Activated T-cell treated with anti-CD3 and anti-CD28 coated beads for 48 hours (primary cell): ENCODE measurements at places on chromosomes 3 and 15.

DNA sequence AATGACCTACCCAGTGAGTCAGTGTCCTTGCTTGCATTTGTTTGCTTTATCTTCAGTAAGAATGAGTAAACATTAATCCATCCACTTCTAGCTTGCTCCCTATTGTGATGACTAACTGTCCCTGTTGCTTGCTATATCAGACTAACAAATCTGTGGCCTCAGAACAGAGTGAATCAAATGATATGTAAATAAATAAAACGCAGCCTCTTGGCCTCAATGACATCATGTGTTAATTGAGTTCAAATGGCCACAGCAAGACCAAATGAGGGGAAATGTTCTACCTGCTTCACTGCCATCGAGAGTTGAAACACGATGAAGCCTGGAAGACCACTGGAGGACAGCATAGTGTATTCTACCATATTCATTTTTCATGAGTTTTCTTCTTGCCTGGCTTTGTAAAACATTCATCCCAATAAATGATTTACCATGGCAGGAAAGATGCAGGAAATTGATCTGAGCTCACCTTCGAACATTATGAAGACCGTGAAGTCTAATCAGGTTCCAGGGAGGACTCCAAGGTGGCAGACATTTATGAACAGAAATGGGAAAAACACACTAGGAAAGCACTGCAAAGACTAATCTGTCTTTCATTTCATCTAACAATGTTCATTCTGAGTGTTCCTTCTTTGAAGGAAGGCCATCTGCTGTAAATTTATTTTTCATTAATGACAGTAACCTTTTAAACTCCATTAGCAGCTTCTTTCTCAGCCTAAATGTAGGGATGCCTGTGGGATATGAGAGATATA lies 1144.5 kb downstream of the TUSC7 start:
- no peak for DNase-seq

- DNase-seq, result no peak
Measured at GRCh38 chr15:39585389-39585841, 4.5 kb downstream of the THBS1 start.

GRCh38 chr15:77650265-77650664 lies 17.6 kb upstream of the LINGO1 start:
- no peak for DNase-seq

DNA sequence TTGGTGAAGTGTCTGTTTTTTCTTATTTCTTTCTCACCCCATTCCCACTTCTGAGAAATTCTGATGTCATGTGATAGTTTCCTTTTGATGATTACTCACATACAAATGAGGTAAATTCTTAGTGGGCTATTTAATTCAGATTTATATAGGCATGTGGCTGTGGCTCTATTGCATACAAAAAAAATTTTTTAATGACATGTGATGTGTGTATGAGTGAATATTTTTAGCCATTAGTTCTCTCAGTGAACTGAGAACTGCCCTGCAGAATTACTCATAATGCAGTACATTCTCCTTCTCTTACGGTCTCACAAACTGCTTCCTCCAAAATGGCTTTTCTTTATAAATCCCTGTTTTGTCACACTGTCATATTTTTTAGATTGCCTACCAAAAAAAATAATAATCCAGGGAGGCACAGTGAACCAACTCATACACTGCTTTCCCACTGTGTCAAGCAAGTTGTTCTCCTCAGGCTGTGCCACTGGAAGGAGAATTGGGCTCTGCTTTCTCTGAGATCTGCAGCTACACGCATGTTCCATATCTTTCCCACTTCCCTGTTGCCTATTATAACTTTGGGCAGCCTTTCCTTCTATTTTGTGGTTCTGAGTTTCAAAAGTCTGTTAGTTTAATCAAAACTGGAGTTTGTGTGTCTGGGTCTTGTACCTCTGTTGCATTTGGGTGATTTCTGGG lies 415.7 kb upstream of the THBS1 start:
- no peak for DNase-seq

DNA sequence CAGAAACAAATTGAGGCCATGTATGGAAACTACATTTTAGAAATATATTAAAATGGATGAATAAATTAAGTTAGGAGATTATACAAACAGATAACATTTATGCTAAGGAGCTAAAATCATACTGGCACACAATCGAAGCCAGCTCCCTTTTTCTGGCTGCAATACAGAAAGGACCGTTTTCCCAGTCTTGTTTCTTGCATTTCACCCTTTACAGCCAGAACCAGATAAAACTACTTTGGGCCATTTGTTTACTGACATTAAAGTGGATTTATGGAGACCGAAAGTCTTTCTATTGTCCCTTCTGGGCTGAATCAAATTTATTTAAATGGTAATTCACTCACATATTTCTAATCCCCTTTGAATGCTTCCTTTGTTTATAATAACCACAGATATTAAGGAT lies 50.1 kb upstream of the CNTN3 start:
- DNase-seq, result no peak

DNA sequence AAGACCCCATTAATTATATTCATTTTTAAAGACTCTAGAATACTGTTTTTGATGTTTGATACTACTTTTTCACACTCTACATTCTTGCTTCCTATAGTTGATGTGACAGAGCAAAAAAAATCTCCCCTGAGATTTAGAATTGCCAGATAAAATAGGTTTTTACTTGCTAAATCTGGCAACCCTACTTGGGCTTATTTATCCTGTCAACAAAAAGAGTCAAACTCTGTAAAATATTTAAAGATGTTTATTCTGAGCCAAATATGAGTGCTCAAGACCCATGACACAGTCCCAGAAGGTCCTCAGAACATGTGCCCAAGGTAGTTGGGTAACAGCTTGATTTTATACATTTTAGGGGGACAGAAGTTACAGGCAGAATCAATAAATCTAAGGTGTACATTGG lies 72.3 kb downstream of the DAPK2 start:
- no peak for DNase-seq

DNA sequence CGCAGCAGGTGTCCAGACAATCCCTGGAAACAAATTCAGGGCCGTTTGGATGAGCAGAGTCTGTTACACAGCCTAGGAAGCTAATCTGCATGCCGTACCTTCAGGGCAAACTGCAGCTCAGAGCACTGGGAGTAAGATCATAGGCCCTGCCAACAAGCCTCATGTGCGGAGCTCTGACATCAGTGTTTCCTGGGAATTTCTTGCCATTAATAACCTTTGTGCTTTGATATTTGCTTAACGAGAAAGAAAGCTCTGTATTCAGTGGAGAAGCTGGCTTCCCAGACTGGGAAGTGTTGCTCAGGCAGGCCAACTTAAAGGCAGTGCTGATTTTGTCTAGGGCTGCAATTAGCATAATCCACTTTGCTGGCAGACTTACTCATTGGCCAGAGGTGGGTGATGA lies 116.1 kb upstream of the KLHL25 start:
- DNase-seq, result no peak
